ENCODE measurements at places on chromosomes 6 and 20.

- DNase-seq = no peak
Observed at GRCh38 chr6:22043284-22043962, 253.4 kb downstream of the PRL start.

- no peak for DNase-seq
Observed at GRCh38 chr6:125989631-125990030, 3.3 kb downstream of the TRMT11 start.

GRCh38 chr6:163419413-163420288, 5.1 kb downstream of the QKI start:
- DNase-seq = no peak

GRCh38 chr6:28586962-28587745, 61.5 kb downstream of the GPX5 start:
- DNase-seq = no peak

DNA sequence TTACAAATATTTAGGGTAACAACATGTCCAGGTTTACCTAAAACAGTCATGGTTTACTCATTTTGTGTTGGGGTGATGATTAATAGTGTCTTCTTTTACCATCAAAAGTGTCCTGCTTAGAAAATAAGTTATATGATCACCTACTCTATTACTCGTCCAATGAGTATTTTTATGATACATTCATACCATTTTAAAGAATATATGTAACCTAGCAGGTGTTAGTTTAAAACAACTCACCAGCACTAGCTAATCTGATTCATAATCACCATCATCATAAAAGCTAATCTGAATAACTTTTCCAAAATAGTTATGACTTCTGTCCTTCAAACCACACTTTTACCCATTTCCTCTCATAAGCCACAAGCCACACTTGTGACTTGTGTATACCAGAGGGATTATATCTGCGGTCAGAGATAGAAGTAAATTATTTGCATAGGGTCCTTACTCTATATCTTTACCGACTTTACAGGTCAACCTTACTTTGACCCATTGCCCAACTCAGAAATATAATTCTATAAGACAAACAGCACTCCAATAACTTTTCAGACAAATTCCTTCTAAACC, 33.3 kb upstream of the NRN1 start:
- no peak for DNase-seq

DNA sequence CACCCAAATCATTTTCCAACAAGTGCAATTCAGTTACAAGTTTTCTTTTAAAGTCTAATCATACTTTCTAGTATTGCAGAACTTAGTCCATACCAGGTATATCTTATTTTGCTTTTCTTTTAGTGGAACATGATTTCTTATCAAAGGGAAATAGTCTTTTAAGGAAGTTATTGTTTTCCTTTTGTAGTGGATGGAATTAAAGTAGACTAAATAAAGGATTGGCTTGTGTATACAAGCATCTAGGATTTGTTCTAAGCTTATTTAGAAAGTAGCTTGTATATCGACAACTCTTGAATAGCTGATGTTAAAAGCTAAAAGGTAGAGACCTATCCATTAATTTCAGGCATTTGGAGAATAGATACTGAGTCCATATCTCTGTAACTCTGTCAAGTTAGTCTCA, 14.8 kb downstream of the DCBLD1 start:
- no peak for DNase-seq

GRCh38 chr20:35661908-35662307, 2.8 kb downstream of the CPNE1 start:
- no peak for DNase-seq

DNA sequence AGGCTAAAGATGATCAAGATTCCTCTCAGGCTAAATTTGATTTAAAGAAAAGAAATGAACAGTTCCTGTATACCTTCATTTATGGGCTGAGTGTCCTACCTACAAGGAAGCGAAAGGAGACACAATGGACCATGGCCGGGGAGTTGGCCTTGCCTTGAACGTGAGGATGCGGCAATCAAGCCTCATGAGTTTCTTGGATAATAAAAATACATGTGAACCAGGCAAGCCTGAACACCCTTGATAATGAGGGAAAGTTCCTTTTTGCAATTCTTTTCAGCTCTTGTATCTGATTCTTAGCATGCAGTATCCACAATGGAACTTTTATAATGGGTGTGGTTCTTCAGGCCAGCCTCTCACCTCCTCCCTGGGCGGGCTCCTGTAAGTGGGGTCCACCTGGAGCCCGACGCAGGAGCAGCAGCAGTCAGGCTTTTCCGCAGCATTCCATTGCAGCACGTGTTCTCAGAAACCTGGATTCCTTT, 83.8 kb downstream of the RNASET2 start:
- no peak for DNase-seq

DNA sequence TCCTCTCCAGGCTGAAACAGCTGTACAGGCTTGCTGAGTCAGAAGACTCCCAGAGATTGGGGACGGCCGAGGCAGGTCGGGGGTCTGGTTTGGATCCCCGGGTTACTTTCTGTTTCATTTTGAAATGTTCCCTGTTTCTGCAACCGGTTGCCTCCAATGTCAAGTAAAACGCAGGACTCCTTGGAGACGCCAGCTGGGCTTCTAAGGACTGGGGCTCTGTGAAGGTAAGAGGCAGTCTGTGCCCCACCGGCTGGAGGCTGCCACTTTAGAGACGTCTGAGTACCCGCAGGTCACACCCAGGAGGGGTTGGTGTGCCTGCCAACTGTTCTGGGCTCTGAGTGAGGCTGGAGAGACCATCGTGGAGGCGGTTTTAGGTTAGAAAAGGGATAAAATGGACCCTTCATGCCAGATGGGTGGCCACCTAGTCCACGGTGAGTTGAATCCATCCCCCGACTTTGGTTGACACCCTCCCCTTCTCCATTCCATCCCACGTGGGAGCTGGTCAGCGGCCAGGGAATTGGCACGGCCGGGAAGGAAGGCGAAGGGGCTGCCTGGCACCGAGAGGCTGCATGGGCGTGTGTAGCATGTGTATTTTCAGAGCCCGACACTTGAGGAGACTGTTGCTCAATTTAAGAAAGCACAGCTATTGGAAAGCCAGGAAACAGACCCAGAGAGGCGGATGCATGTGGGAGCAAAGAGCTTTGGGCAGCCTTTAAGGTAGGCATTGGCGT, 240.9 kb downstream of the PHACTR1 start:
- DNase-seq = no peak

DNA sequence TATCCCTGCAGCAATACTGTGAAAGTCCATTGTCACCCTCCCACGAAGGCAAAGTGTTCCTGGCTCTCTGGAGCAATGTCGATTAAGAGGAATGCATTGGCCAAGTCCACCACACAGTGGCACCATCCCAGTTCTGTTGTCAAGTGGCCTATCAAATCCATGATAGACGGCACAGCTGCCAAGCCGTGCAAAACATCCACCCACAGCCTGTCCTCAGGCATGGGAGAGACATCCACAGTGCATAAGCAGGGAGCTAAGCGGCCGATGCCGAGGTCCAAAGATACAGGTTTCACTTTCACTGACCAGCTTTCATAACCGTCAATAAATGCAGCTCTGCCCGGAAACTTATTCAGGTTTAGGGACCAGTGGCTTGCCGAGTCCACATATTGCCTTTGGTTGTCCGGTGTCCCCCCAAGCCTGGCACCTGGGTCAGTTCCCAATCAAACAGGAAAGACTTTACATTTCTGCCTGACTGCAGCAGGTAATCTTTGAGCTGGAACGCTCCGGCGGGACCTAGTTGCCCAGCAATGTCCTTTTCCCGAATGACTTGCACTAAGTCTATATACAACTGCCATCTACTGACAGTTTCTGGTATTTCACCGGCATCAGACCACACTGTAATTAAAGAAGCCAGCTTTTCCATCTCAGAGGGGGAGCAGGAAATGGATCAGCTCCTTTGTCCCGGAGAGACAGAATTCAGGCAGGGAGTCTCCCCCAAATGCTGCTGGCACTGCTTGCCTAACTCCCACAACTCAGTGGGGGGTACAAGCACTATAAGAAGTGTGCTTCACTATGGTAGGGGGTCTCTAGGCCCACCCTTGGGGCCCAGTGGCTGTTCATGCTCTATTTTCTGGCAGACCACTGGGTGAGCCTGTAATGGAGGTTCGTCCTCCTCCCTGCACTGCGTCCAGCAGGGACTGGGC, 6.3 kb downstream of the ZKSCAN3 start:
- DNase-seq = peak; percentile 42

GRCh38 chr20:9807136-9807535, 31.7 kb downstream of the PAK5 start:
- DNase-seq = no peak

DNA sequence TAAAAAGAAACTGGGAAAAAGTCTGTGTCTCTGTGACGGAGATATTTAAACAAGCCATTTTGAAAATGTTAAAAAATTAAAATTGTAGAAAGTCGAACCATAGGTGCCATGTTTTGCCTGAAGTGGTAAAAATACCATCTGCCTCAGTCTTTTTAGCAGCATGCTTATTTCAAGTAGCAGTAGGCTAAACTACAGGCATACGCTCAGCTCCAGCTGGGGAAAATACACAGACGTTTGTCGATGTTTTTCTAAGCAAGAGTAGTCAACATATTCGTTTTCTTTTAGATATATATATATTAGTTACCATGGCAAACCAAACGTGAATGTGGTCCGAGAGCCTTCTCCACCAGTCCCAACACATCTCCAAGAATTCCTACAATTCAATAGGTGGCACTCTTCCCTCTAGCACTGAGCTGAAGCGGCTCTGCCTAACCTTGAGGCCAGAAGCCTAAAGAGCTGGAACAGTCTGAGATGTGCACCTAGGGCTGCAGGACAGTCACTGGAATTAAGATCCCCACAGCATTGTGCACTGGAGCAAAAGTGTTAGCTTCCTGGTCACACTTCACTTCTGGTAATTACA, 70.2 kb upstream of the BEND3 start:
- DNase-seq = no peak

- DNase-seq = no peak
Observed at GRCh38 chr6:166477647-166478365, 95.1 kb upstream of the MPC1 start.

- DNase-seq = no peak
Observed at GRCh38 chr6:14455876-14456648, 338.5 kb downstream of the CD83 start.

GRCh38 chr6:126432564-126432963, 92.6 kb downstream of the CENPW start:
- DNase-seq = no peak

GRCh38 chr6:106347219-106347618, 13.3 kb upstream of the CRYBG1 start:
- DNase-seq = no peak

DNA sequence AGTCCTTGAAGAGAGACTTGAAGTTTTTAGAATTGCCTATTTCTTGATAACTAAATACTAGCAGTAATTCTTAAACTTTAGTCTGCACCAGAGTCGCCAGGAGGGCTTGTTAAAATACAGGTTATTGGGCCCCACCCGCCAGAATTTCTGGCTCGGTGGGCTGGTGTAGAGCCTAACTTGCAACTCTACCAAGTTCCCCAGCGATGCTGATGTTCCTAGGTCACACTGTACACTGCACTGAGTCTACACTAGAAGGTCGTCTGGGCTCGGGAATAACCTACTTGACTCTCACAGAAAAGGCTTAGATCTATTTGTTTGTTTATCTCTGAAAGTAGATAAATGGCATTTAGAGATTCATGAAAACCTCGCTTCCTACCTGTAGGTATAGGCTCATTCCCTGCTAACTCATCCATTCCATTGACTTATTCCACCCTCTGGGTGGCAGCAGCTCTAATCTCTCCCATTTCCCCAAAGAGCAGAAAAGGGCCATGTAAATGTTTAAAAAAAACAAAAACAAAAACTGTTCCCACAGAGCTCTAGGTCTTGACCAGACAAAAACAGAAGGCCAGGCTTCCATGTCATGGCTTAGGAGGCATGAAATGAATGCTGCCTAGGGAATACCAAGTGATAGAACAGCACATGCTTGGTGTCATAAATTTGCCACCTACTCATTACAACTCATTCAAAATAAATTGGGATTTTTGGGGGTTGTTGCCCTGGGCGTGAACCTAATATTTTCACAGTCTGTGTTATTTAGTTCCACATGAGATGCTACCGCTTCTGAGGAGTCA, 292.1 kb downstream of the ADGB start:
- no peak for DNase-seq

DNA sequence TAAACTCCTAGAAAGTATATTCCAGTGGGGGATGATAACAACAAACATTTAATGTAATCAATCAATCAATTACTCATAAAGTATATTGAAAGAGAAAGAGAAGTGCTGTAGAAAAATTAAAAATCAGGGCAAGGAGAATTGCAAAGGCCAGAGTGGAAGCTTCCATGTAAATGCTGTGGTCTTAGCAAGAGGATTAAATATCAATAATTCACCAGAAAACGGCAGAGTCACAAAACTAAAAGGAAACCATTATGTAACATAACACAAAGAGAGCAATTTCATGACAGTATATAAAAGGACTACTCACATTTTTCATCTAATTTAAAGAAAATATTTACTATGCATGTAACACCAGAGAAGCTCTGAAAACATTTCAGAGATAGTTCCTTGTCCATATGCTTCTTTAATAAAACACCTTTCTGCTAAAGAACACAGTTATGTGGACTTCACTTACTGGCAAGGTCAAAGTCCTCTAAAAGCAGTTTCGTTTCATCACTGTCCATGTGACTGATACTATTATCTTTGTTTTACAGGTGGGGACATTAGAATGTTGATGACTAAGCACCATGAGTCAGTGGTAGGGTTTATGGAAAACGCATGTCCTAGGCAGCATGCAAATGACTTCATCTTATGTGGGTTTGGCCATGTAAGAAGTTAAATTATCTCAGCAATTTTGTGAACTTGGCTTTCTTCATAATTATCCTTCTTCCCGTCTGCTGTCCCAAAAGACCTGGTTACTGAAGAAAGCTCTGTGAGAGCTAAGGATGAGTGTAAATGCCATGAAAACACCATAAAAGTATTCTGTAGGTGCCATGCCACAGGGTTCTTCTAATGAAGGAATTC, 185.8 kb upstream of the TENT5A start:
- peak; percentile 64 for DNase-seq

- DNase-seq = no peak
Observed at GRCh38 chr20:34956751-34957472, 1.2 kb downstream of the MYH7B start.

DNA sequence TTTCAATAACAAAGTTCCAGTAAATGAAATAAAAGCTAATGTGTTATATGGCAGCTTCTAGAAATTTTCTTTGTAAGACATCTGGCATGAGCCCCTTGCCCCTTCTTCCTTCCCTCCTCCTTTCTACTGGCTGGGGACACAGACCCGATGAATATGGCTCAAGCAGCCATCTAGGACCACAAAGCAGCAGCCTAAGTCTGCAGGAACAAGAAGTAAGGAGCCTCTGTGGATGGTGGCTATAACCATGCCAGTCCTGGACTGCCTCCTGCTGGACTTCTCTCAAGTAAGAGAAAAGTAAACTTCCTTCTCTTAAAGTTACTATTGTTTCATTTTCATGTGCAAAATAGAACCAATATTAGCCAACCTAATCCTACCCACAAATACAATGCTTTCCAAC, 114.9 kb upstream of the DST start:
- DNase-seq = no peak

DNA sequence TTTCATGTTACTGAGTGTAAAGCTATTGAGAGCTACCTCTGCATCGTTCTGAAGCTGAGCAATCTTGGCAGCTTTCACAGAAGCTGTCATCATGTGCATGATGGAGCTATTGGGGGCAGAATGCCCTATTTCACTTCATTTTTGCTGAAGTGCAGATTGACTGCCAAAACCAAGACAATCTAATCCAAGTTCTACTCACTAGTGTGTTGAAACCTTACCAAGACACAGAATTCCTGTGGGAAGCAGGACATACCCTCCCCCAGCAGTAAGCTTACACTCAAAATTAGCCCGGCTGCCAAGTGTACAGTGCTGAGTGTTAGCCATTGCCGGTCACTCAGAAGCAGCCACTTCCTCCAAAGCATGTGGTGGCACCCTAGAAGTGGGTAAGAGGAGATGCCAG, 177.3 kb upstream of the TENT5A start:
- no peak for DNase-seq
